ENCODE measurements at places on chromosomes 11 and 22. TPM values are rescaled to one million over a fixed set of nuclear protein-coding genes. Genes with fewer than 3 reads are reported as not detected.

The EMID1 gene
- total RNA-seq: 0.50 TPM

The DRD2 gene
- total RNA-seq: not detected

The FBLN1 gene
- 53.2 TPM for total RNA-seq

The CD248 gene
- 1.9 TPM for total RNA-seq

The ZP1 gene
- total RNA-seq: not detected

The ART5 gene
- not detected for total RNA-seq

The SLC22A9 gene
- total RNA-seq: not detected

The PNPLA3 gene
- total RNA-seq: 0.92 TPM

The JAML gene
- 17.9 TPM for total RNA-seq

The DRG1 gene
- 35.8 TPM for total RNA-seq

The FZD4 gene
- total RNA-seq: 14.3 TPM

The TRPC6 gene
- total RNA-seq: 15.4 TPM

The C11orf86 gene
- not detected for total RNA-seq

The LRRN4CL gene
- total RNA-seq: 2.2 TPM

The SLCO2B1 gene
- total RNA-seq: 3.6 TPM

The PICK1 gene
- total RNA-seq: 27.9 TPM

The SCN4B gene
- total RNA-seq: 0.87 TPM

Data from esophagus squamous epithelium (tissue), 5 donors.